ENCODE measurements at places on chromosomes 2 and 18.

GRCh38 chr2:190882856-190883582, 2.4 kb downstream of the GLS start:
- DNase-seq: no peak

DNA sequence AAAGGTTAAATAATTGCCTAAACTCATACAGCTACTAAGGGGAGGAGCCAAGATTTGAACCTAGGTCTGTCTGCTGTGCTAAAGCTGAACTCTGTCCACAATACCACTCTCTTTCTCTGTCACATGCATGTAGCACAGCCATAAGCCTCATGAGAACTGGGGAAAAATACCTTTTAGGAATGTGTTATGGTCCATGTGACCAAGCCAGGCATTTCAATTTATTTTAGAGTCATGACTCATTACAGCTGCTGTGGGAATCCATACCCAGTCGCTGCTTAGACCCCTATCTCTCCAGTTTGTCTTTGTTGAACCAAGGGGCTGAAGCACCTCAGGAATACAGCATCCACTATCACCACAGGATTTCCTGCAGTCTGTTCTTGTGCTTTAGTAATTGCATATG, 200.0 kb upstream of the SIX3 start:
- DNase-seq: no peak

- no peak for DNase-seq
Measured at GRCh38 chr2:218880102-218880858, at the start of gene WNT10A. WNT10A (plus strand) TSS chr2:218880852; CDS start chr2:218880996, 144 bp downstream.

- peak; percentile 68 for DNase-seq
Measured at GRCh38 chr2:75403991-75404428, 156.7 kb downstream of the EVA1A start.

DNA sequence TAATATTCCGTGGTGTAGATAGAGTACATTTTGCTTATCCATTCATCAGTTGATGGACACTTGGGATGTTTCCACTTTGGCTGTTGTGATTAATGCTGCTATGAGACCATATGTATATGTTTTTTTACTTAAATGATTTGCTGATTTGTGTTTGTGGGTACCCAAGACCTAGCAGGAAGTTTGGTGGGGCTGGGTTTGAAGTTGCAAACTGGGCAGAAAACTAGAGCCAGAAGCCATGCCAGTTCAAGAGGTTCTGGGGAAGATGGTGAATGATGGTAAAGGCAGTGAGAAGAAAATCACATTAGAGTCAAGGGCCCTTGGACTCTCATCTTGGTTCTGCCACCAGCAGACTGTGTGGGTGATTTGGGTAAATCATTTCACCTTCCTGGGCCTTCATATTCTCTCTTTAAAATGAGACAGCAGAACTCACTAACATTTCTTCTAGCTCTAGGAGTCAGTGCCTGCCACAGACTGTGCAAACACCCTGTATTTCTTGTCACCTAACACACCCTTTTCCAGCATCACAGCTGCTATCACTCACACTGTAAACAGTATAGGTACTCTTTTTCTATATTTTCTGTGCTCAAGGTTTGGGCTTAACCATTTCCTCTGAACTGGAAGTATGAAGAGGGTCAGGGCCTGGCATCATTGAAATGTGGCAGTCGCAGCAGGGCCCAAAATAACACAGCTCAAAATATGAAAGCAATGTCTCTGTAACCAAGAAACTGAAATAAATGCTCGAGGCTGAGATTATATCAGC, 8.4 kb upstream of the CTLA4 start:
- DNase-seq: no peak

DNA sequence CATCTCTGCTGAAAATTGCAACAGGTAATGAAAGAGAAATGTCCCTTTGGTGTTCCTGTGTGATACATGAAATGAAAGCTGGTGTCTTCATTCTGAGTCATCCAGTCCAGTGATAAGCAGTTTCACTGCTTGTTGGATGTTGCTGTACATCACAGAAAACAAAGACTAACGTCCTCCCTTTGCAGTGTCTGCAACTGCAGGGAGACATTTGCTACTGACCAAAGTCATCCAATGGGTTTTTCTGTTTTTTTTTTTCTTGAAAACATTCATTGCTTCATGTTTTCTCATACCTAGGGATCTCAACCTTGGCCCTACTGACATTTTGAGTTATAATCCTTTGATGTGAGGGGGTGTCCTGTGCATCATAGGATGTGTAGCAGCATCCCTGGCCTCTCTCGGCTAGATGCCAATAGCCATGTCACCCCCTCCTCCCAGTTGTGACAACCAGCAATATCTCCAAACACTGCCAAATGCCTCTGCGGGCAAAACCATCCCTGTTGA, 63.6 kb upstream of the FZD5 start:
- no peak for DNase-seq

- DNase-seq: no peak
Measured at GRCh38 chr2:39719317-39719716, 53.6 kb downstream of the TMEM178A start.

DNA sequence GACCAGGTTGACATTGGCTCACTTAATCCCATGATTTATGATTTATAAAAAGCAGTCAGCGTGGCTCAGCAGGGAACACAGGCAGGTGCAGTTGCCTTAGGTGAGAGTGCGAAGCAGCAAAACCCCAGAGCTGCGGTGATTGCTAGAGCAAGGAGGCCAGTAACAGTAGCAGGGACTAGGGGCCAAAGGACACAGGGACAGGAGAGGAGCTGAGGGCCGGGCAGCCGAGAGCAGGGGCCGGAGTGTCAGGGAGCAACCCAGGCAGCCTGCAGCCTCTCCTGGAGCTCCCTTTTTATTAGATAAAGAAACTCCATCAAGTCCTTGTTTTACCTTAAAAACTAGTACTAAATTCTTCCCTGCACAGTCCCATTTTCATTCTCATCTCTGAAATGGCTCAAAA, 4.3 kb downstream of the MC2R start:
- DNase-seq: no peak

GRCh38 chr2:134402410-134402809, 148.5 kb downstream of the MGAT5 start:
- DNase-seq: peak; percentile 97

- no peak for DNase-seq
Measured at GRCh38 chr2:126876631-126877030, 22.1 kb upstream of the TEX51 start.

DNA sequence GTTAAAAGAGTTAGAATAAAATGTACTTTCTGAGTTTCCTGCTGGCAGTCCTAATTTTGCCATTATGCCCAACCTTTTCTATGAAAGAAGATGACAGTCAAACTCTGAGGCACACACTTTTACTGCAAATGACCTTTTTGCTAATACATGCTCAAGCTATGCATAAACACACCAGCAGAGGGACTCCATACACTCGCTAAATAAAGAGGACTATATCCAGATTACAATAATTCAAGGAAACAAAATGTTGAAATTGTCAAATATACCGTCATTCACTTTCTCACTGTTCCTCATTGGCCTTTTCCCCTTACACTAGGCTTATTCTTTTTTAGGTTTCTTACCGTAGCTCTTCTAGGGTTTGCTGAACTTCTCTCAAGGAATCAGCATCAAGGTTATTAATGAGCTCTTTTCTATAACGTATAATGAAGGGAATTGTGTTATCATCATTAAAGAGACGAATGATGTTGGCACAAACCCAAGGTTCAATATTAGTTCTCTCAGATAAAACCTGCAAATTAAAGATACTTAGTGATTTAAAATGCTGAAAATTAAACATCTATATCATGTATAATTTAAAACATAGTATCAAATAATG, 25.7 kb downstream of the SRBD1 start:
- peak; percentile 71 for DNase-seq

DNA sequence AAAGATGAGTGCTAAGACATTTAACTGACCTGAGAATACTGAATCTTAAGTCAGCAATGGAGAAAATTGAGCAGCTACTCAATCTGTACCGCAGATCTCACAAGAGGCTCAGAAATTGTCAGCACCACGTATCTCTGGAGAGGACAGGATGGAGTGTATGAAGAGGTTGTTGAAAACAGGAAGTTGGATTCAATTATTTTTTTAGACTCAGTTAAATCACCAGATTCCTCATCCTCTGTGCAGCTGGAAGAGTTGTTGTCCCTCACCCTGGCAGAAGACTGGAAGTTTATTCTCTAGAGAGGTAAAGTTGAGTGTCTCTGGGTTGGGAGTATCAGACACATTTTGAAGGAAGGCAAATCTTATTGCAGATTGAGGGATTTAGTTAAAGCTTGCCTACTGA, 114.9 kb upstream of the NT5C1B start:
- peak; percentile 30 for DNase-seq

GRCh38 chr18:22226801-22227200, 57.4 kb downstream of the GATA6 start:
- DNase-seq: no peak

- no peak for DNase-seq
Measured at GRCh38 chr18:73790587-73790986, 357.0 kb downstream of the FBXO15 start.

DNA sequence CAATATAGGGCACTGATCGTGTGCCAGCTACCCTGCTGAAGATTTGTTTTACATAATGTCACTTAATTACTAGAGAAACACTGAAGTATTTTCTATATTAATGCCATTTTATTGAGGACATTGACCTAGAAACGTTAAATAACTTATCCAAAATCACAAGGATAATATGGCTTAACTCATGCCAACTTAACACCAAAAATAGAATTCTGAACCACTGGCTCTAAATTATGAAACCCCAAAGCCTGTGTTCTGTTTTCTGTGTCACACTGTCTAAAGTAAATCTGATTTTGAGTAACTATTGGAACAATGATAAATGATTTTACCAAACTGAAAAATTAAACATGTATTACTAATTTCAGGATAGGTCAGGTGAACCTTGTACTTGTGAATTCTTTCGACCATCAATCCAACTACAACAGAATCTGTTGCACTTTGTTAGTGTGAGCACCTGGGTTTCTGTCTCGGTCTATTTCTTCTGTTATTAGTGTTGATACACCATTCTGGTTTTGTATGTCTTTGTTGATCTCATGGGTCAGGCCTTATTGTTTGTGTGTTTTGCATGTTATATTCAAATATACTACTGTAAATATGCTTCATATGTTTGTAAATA, 48.2 kb upstream of the CCDC141 start:
- DNase-seq: no peak

GRCh38 chr2:187117483-187117882, 268.5 kb upstream of the ZSWIM2 start:
- no peak for DNase-seq

- DNase-seq: no peak
Measured at GRCh38 chr18:3468833-3469232, 18.9 kb downstream of the TGIF1 start.

- no peak for DNase-seq
Measured at GRCh38 chr2:35503738-35504199, 851.8 kb upstream of the CRIM1 start.

- DNase-seq: no peak
Measured at GRCh38 chr18:23020555-23021294, 87.6 kb downstream of the RBBP8 start.

- DNase-seq: no peak
Measured at GRCh38 chr2:34305587-34305986, 706.5 kb upstream of the FAM98A start.

DNA sequence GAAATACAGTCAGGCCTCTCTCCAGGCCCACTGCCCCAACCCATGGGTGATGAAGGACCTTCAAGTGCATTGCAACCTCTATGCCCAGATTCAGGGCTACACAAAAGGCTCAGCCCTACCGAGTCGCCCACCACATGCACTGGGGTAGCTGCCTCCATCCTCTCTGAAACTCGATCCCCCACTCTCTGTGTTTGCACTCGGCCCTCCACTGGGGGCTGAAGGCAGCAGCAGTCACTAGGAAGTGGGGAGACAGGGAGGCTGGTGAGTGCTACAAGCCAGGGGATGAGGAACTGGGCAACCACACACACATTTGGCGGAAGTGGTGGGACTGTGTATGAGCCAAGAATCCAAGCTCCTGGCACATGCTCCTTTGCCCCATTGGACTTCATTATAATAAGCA, 94.6 kb downstream of the CERS6 start:
- DNase-seq: no peak

DNA sequence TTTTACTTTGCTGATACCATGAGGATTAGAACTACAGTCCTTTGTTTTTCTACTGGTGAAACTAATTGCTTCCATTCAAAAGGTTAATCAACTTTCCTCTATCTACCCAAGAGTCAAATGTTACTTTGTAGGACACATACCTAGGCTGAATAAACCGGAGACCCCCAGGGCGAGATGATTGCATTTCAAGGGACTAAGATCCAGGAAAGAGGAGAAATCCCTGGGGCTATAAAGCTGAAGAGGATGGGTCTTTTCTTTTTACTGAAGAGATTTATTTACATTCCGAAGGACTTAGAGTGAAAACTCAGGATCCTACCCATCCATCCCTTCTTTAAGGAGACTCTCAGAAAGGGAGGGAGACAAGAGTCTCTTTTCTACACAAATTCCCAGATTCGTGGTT, 331.9 kb downstream of the CDH19 start:
- no peak for DNase-seq

DNA sequence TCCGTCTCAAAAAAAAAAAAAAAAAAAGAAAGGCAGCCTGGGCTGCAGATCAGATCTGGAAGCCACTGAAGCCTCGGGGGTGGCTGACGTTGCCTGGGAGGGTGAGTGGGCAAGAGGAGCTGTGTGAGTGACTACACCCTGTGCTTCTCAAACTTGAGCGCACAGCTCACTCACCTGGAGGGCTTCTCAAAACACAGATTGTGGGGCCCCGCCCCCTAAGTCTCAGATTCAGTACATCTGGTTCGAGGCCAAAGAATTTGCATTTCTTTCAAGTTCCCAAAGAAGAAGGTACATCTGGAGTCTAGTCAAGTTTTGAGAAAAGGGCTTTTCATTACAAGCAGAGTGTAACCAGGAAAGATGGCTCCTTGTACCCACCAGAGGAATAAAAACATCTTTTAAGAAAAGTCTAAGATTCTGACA, 97.7 kb upstream of the CAB39 start:
- DNase-seq: peak; percentile 24

- DNase-seq: no peak
Measured at GRCh38 chr18:27164905-27165304, 20.2 kb downstream of the CHST9 start.

GRCh38 chr18:51946946-51947345, 393.1 kb upstream of the DCC start:
- DNase-seq: no peak

GRCh38 chr2:208356846-208357574, 49.6 kb upstream of the PTH2R start:
- DNase-seq: peak; percentile 31

DNA sequence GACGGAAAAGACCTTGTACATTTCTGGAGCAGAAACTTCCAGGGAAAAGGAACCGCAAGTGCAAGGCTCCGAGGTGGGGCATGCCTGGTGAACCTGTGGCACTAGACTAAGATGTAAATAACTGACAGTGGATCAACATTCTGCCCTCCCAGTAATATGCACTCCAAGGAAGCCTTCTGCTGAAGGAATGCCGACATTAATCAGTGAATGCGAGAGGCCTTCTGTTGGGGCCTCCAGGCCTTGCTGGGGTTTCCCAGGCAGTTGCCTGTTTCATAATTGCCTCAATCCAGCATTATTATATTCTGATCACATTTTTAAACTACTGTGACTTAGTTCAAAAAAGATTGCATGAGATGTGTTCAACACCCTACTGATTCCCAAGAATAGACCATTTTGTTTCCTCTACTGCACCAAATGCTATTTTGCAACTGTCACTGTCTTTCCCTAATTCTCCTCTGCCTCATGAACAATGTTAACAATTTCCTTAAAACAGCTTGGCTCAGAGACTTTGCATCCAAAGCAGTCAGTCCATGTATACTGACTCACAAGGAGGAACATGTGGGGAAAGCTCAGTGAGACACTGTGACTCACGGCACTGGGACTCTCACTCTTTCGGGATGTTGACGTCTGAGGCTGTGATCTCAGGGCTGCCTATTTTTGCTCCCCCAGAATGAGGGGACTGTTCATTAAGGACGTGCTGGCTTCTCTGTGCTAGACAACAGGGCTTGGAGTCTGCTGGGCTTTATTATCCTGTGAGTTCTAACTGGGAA, 10.5 kb upstream of the DSG2 start:
- peak; percentile 92 for DNase-seq

All from fibroblast of mammary gland (primary cell).